Activated naive CD4-positive, alpha-beta T cell treated with anti-CD3 and anti-CD28 coated beads for 36 hours (primary cell): ENCODE measurements at places on chromosomes 5 and 9. TPM values are rescaled to one million over a fixed set of nuclear protein-coding genes. Genes with fewer than 3 reads are reported as not detected.

Gene HRCT1
- total RNA-seq, result not detected

Gene CDKN2B
- not detected for total RNA-seq

Gene CEMIP2
- 39.7 TPM for total RNA-seq

Gene SPTLC1
- 38.4 TPM for total RNA-seq

Gene SNAPC3
- 32.8 TPM for total RNA-seq

DNA sequence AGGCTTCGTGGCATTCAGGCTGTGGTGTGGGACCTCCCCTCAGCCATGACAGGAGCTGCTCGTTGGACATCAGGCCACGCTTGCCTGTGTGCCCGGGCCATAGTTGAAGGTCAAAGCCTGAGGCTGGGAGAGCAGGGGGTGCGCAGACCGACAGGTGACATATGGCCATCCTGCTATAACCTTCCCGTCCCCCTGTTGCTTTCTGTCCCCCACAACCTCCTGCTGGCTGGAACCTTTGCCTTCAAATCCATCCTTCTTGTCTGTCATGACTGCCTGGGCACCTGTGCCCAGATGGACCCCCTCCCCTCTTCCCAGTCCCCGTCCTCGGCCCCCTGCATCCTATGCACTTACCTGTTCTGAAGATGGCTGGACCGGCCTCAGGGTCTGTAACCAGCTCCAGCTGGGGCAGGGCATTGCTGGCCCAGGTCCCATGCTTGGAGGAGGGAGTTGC is 83.2 kb downstream of the WNK2 start:
- peaks cover 13% of the 10 kb centered on the region for H3K4me1 ChIP-seq
- H3K36me3 ChIP-seq, result no peaks in the 10 kb centered on the region
- H3K27me3 ChIP-seq, result no peaks in the 10 kb centered on the region

- H3K36me3 ChIP-seq, result peaks cover 6% of the 10 kb centered on the region
- H3K4me3 ChIP-seq, result no peak overlapping the region
- peak; percentile 2 for DNase-seq
- H3K27ac ChIP-seq, result peak overlapping the region; percentile 16
- peaks cover 69% of the 10 kb centered on the region for H3K4me1 ChIP-seq
Observed at GRCh38 chr5:132471151-132471907, 19.2 kb downstream of the IRF1 start.

GRCh38 chr9:27421577-27421976 is 102.5 kb upstream of the IFNK start:
- no peak overlapping the region for H3K27ac ChIP-seq
- H3K36me3 ChIP-seq, result peaks cover 5% of the 10 kb centered on the region
- peaks cover 8% of the 10 kb centered on the region for H3K4me1 ChIP-seq
- DNase-seq, result no peak
- H3K27me3 ChIP-seq, result peaks cover 2% of the 10 kb centered on the region

DNA sequence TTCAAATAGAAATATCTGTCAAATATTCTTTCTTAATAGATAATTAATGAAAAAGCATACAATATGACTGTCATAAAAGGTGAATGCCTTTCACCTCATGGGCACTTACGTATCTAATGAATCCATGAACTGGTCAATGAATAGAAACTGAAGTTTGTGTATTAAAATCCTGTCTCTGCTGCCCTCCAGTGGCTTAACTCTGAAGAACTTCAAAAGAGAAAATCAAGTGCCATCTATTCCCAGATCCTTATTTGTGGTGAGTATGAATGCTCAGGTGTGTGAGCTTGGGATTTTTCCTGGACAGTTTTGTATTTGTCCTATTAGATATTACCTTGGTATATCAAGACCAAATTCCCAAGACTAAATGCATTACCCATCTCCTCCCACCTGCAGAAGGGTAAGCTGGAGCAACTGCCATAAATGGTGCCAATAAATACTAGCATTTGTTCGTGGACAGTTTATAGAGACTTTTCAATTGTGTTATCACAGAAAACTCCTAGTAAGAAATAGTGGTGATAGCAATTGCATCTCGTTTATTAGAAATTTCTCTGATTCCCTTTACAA is 44.0 kb upstream of the SVEP1 start:
- no peaks in the 10 kb centered on the region for H3K36me3 ChIP-seq
- H3K27ac ChIP-seq, result no peak overlapping the region
- no peak overlapping the region for H3K4me3 ChIP-seq
- peak; percentile 32 for DNase-seq
- peaks cover 7% of the 10 kb centered on the region for H3K4me1 ChIP-seq

DNA sequence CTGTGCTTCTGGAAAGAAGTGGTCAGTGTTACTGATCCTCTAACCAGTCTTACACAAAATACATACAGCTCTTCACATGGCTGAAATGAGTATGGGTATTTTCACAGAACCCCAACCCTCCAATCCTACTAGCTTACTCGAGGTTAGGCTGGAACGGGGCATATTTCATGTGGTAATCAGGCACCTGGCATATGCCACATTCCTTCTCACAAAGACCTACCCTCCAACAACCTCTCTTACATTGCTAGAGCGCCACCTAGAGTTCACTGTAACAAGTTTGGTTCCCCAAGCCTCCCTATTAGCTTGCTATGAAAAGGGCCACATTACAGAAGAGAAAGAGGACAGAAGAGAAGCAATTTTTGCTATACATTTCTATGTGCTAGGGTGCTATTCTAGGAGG is 597.3 kb downstream of the PRELID2 start:
- H3K36me3 ChIP-seq, result no peaks in the 10 kb centered on the region
- no peak overlapping the region for H3K27ac ChIP-seq
- peak; percentile 11 for DNase-seq
- no peaks in the 10 kb centered on the region for H3K27me3 ChIP-seq
- H3K4me3 ChIP-seq, result no peak overlapping the region

GRCh38 chr5:68011801-68012200 is 203.8 kb upstream of the PIK3R1 start:
- no peak overlapping the region for H3K27ac ChIP-seq
- no peak for DNase-seq
- no peaks in the 10 kb centered on the region for H3K36me3 ChIP-seq
- no peak overlapping the region for H3K4me3 ChIP-seq

- DNase-seq, result no peak
- no peaks in the 10 kb centered on the region for H3K27me3 ChIP-seq
- no peak overlapping the region for H3K27ac ChIP-seq
- no peaks in the 10 kb centered on the region for H3K4me1 ChIP-seq
- peaks cover 3% of the 10 kb centered on the region for H3K36me3 ChIP-seq
- H3K4me3 ChIP-seq, result no peak overlapping the region
Observed at GRCh38 chr5:6255956-6256355, 122.4 kb downstream of the MED10 start.

DNA sequence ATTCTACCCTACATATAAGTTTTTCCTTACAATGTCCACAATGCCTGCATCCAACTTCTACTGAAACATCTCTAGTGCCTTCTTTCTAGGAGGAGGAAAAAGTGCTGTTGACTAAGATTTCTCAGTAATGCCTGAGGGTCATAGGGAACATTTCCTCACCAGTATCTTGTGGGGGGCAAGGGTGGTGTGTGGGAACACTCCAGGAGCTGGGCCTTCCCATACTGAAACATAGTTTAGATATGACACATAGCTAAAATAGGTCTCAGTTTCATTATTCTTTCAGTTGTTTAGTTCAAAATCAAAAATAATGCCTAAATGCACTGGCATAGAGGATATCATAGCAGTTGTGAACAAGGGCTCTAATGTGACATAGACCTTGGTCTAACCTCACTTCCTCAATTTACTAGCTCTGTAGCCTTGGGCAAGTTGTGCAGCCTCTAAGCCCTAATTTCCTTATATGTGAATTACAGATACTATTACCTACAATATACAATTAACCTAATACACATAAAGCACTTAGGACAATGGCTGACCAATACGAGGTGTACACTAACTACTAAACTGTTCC is 66.1 kb downstream of the HAPLN1 start:
- H3K4me3 ChIP-seq, result no peak overlapping the region
- peaks cover 7% of the 10 kb centered on the region for H3K27me3 ChIP-seq
- H3K36me3 ChIP-seq, result no peaks in the 10 kb centered on the region
- DNase-seq, result no peak
- no peaks in the 10 kb centered on the region for H3K4me1 ChIP-seq

GRCh38 chr9:94813379-94813778 is 86.9 kb downstream of the AOPEP start:
- no peak for DNase-seq
- no peak overlapping the region for H3K4me3 ChIP-seq
- peaks cover 12% of the 10 kb centered on the region for H3K4me1 ChIP-seq
- H3K36me3 ChIP-seq, result peaks cover 2% of the 10 kb centered on the region
- H3K27me3 ChIP-seq, result no peaks in the 10 kb centered on the region

DNA sequence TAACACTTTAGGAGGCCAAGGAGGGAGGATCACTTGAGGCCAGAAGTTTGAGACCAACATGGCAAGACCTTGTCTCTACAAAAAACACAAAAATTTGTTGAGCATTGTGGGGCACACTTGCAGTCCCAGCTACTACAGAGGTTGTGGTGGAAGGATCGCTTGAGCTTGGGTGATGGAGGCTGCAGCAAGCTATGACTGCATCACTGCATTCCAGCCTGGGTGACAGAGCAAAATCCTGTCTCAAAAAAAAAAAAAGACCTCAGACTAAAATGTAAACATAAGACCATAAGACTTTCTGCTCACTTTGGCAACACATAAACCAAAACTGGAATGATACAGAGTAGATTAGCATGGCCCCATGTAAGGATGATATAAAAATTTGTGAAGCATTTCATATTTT is 24.6 kb upstream of the NANS start:
- H3K27me3 ChIP-seq, result no peaks in the 10 kb centered on the region
- peaks cover 15% of the 10 kb centered on the region for H3K4me1 ChIP-seq
- H3K36me3 ChIP-seq, result peaks cover 7% of the 10 kb centered on the region
- no peak for DNase-seq

- peaks cover 4% of the 10 kb centered on the region for H3K27me3 ChIP-seq
- no peaks in the 10 kb centered on the region for H3K36me3 ChIP-seq
- no peak for DNase-seq
- H3K27ac ChIP-seq, result no peak overlapping the region
Observed at GRCh38 chr5:122941737-122942136, 94.8 kb downstream of the PPIC start.

GRCh38 chr9:27073841-27074728 is 34.9 kb upstream of the TEK start:
- no peak overlapping the region for H3K4me3 ChIP-seq
- H3K27me3 ChIP-seq, result no peaks in the 10 kb centered on the region
- H3K4me1 ChIP-seq, result no peaks in the 10 kb centered on the region
- DNase-seq, result no peak
- peaks cover 9% of the 10 kb centered on the region for H3K36me3 ChIP-seq

DNA sequence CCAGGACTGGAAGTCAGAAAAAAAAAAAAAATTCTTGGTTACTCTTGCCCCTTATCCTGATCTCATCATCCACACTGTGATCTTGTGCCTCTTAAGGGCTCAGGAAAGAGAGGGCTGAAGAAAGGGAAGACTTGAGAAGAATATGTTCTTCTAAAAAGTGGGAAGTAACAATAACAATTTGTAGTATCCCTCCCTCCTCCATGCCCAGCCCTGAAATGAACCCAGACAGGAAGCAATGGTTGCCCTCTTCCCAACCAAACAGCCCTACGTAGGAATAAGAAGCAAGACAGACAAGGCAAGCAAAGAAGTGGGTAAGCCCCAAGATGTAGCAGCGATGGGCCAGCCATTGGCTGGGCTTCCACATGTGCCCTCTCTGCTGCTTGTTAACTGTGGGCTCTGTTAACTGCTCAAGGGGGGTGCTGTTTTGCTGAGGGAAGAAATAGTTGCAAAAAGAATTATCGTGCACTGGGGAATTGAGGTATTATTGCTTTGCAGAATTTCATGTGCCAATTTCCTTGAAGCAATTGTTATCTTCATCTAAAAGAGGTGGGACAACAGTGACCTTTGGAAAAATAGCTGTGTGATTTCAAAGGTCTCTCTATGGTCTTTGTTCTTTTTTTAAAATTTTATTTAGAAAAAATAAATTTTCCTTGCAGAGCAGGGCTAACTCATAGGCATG is 146.6 kb upstream of the PCA3 start:
- H3K27me3 ChIP-seq, result peaks cover 14% of the 10 kb centered on the region
- no peak overlapping the region for H3K27ac ChIP-seq
- peaks cover 4% of the 10 kb centered on the region for H3K4me1 ChIP-seq
- H3K4me3 ChIP-seq, result no peak overlapping the region

GRCh38 chr9:129451669-129452068 is 169.2 kb downstream of the C9orf50 start:
- H3K27me3 ChIP-seq, result no peaks in the 10 kb centered on the region
- no peaks in the 10 kb centered on the region for H3K36me3 ChIP-seq
- H3K4me3 ChIP-seq, result no peak overlapping the region
- H3K27ac ChIP-seq, result no peak overlapping the region
- no peak for DNase-seq

GRCh38 chr5:132467287-132467984 is 23.1 kb downstream of the IRF1 start:
- no peak overlapping the region for H3K27ac ChIP-seq
- H3K4me3 ChIP-seq, result no peak overlapping the region
- peak; percentile 4 for DNase-seq
- peaks cover 15% of the 10 kb centered on the region for H3K36me3 ChIP-seq

DNA sequence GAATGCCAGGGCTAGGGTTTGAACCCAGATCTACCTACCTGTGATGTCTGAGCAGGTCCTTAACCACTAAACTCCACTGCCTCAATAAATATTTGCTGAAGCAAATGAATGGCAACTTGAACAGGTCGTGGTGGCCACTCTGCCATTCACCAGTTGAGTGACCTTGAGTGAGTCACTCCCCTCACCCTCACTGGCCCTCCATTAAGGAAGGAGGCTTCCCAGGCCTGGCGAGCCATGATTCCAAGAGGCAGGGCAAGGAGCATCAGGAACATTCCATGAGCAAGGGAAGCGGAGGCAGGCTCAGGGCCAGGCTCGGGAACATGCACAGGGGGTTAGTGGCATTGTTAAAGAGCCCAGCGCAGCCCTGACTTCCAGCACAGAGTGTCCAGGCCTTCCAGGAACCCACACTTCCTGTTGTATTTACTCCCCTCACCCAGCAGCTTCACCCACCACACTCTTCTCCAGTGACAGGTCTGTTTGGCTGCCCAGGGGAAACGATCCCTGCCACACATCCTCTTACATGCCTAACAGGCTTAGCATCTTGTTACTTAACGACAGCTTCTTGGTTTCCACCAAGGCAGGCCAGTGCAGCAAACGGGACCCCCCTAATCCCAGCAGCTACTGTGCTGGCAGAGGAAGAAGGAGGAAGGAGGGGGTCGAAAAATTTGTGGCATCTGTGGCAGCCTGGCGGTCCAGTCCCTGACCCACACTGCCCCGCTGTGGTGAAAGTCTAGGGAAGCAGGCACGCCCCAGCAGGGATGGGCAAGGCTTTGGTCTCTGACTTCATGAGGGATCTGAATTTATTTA is 43.7 kb upstream of the TTC1 start:
- H3K4me3 ChIP-seq, result no peak overlapping the region
- peak; percentile 55 for DNase-seq
- no peaks in the 10 kb centered on the region for H3K4me1 ChIP-seq
- H3K36me3 ChIP-seq, result no peaks in the 10 kb centered on the region

DNA sequence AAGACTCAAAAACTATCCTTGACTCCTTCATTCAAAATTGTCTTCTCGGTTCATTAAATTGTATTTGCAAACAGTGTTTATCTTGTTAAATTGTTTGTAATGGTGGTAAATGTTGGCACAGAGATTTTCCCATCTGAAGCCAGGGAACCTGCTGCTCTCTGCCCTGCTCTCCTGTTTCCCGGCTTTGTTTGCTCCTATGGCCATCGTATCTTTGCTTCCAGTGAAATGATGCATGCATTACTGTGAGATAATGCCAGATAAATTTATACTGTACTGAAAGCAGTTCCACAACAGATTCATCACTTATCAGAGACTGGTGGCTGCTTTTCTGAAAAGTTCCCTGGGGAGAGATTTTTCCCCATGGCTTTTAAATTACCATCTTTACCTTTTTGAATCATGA is 81.4 kb downstream of the CD180 start:
- H3K27me3 ChIP-seq, result no peaks in the 10 kb centered on the region
- DNase-seq, result no peak
- H3K27ac ChIP-seq, result no peak overlapping the region
- H3K4me3 ChIP-seq, result no peak overlapping the region
- peaks cover 26% of the 10 kb centered on the region for H3K36me3 ChIP-seq
